ENCODE measurements at places on chromosomes 7 and 10.

DNA sequence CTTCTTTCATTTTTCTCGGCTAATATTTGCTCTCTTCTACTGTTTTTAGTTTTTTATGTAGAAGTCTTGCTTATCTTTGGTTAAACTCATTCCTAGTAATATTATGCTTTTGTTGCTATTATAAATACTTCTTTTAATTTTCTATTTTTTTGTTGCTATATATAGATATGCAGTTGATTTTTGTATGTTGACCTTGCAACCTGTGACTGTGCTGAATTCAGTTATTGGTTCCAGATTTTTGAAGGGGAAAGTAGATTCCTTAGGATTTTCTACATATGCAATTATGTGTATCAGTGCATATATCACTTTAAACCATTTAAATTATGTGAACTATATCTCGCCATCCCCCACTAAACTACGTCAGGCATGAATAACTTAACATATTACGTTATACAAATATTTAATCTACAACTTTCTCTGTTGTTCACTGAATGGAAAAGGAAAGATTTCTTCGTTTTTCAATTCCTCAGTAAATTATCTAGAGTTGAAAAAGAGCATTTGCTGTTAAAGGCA, 71.5 kb downstream of the IDE start:
- no peak for DNase-seq

DNA sequence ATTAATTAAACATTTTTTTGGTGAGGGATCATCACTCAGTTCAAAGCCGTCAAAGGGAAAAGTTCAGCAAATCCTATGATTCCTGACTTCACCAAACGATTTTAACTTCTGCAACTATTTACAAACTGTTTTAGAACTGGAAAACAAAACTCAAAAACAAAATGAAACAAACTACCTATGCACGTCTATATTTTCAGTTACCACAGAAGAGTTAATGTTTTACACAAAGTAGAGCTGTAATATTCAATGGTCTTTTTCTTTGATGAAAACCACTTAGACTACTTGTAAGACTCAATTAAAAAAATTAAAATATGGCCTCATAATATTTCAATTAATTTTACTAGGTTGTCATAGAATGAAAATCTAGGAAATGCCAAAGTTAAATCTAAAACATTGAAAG, 131.5 kb downstream of the ATE1 start:
- DNase-seq: no peak

DNA sequence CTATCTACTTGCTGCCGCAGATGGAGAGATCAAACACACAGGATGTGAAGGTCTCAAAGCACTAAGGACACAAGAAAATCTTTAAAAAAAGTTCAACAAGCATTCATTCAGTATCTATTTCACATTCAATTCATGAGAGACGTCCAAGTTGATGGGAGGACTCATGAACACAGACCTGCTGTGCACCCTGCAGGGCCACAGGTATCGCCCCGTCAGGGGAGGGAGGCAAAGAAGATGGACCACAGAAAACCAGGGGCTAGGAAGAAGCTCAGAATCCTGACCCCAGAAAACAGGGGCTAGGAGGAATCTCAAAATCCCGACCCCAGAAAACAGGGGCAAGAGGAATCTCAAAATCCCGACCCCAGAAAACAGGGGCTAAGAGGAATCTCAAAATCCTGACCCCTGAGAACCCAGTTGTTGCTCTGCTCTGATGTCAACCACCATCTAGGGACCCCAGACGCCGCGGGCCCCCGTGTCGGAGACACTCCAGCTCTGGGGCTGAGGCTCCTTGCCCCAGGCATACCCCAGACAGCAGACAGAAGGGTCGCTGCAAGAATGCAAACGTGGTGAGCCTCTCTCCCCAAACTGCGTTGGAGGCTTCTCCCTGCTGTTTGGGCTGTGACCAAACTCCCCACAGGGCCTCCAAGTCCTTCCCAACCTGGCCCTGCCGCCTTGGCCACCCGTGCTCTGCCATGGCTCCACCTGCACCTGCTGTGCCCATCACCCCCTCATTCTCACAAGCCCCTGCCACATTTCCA, 197.6 kb downstream of the DIP2C start:
- DNase-seq: no peak

- no peak for DNase-seq
These were observed 730.8 kb downstream of the PHTF2 start for GRCh38 chr7:78529392-78529791.

DNA sequence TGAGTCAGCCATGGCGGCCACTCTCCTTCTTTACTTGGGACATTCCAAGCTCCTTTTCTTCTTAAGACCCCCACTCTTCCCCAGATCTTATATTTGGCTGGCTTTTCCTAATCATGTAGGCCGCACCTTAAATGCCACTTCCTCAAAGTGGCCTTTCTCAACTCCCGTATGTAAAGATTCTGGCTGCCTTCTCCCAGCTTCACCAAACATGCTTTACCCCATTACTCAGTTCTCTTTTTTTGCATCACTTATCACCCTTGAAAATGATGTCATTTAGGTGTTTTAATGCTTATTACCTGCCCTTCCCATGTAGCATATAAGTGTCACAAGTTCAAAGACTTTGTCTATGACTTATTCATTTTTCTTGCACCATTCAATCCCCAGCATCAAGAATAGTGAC, 810.1 kb upstream of the CELF2 start:
- no peak for DNase-seq

DNA sequence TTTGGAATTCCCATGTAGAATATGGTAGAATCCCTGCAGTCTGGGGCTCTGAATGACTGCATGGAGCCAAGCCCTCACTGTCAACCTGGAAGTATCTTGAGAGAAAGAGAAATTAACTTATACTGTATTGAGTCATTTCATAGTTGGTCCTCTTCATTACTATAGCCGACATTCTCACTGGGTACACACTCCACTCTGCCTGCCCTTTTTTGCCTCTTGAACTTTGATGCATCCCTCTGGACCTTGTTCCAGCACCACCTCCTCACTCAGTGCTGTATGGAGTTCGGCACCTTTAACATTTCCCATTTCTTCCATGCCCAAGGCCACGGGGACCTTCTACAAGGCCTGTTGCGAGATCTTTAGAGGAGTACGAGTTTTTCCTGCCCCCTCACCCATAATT, 4.6 kb upstream of the ARHGAP22 start:
- DNase-seq: no peak

GRCh38 chr7:28815928-28816373, 142.2 kb downstream of the TRIL start:
- no peak for DNase-seq

- DNase-seq: no peak
These were observed 126.1 kb upstream of the EFCAB10 start for GRCh38 chr7:105707381-105707780.

DNA sequence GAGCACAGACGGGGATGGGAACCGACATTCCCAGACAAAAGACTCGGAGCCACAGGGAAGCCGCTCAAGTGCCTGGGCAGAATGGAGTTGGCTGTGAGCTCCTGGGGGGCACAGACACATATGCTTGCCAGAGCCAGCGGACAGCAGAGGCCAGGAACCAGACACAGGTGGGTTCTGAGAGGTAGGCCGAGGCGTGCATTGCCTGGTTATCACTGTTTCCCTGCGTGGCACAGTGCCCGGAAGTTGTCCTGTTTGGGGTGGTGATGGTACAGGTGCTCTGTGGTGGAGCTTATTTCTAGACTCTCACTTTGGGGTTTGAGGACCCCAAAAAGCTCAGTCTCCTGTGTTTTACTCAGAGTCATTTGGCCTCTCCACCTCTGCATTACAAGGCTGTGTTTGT, 2.5 kb downstream of the PALD1 start:
- no peak for DNase-seq

GRCh38 chr10:43091846-43092245, 15.0 kb downstream of the RET start:
- DNase-seq: no peak

DNA sequence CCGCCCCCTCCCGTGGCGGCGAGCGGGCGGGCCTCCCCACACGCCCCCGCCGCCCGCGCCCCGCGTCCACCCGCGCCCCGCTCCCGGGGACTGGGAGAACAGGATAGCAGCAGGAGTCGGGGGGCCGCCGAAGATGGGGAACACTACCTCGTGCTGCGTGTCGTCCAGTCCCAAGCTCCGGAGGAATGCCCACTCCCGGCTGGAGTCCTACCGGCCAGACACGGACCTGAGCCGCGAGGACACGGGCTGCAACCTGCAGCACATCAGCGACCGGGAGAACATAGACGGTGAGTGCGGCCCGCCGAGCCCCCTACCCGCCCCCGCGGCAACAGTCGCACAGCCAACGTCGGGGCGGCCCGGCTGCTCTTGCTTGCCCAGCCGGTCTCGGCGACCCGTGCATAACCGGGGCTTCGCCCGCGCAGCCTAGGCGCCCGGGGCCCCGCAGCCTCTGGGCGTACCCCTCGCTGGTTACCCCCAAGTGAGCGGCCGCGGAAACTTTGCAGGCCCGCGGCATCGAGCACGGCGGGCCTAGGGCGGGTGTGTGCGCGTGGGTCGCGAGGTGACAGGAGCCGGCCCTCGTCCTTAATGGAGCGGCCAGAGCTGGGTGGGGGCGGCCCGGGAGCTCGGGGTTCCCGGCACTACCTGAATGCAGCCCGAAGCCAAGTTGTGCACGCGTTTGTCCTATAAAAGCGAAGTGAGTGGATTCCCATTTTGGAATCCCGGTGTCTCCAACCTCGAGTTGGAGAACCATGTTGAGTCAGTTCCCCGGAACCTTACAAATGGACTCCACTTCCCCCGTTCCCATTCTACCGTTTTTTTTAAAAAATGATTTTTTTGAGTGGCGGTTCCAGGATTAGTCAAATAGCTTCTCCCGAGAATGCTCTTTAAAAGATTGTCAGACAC, 863 bp downstream of the CCNY start:
- peak; percentile 39 for DNase-seq

- no peak for DNase-seq
These were observed 315.3 kb downstream of the TYW1 start for GRCh38 chr7:67311901-67312300.

GRCh38 chr7:154767142-154767541, 235.8 kb downstream of the PAXIP1 start:
- DNase-seq: no peak

GRCh38 chr7:101205901-101206664, 5.2 kb upstream of the MOGAT3 start:
- no peak for DNase-seq

DNA sequence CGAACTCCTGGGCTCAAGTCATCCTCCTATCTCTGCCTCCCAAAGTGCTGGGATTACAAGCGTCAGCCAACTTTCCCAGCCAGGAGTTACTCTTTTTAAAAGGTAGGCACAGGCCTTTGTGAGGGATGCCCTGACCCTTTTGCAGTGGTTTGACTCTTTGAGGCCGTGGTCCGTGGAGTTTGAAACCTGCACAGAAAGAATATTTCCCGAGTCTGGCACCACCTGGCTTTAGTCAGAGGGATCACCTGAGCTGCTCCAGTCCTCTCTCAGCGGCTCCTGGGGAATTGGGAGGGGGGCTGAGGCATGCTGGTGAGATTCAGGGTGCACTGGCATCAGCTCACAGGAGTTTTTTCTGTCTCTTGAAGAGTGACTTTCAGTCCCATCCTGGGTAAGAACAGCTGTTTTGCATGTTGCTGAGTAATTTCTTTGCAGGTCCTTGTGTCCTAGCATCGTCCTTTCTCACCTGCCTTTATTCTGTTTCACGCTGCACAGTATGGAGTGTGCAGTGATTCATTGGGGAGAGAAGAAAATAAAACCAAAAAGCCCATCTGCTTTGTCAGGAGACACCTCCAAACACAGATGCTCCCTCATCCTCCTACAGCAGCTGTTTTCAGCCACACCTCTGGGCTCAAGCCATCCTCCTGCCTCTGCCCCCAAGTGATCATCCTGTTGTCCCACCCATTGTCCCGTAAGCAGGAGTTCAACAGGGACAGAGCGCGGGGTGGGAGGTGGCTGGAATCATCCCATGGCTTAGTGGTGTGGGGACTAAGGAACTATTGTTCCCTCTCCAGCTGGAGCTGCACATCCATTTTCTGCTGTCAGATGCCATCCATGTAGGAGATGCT, 284.7 kb downstream of the CAMK1D start:
- no peak for DNase-seq

DNA sequence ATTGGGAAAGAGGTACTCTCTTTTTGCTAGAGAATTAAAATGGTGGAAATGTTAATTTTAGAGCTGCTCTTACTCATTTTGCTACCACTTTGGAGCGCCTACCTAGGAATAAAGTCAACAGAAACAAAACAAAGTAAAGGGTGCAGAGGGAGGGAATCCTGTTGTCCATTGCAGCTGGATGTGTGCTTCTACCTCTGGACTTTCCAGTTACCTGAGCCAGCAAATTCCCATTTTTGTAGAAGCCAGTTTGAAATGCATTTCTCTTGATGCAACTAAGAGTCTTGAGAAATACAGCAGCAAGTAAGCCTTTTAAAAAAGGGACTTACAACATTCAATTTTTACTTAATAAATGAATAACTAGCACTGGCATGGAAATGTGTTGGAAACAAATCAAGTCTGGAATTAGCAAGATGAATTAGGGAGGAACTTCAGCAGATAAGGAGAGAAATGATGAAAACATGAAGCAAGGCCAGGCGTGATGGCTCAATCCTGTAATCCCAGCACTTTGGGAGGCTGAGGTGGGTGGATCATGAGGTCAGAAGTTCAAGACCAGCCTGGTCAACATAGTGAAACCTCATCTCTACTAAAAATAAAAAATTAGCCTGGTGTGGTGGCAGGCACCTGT, 113.5 kb upstream of the CTTNBP2 start:
- DNase-seq: no peak

DNA sequence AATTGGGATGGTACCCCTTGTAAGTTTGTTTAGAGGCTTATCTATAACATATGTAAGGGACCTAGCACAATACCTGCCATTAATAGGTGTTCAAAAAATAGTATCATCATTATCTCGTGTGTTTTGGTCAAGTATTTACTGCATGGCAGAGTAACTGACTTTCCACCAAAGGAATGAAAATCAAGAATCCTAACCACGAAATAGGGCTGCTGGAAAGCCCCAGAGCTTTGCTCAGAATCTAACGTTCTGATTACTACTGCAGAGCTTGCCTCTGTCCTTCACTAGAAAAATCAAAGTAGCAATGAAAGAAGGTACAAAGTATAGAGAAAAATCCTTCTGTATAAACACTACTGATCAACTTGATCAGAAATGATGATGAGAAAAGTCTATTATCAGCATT, 34.9 kb downstream of the DCLRE1C start:
- DNase-seq: no peak

DNA sequence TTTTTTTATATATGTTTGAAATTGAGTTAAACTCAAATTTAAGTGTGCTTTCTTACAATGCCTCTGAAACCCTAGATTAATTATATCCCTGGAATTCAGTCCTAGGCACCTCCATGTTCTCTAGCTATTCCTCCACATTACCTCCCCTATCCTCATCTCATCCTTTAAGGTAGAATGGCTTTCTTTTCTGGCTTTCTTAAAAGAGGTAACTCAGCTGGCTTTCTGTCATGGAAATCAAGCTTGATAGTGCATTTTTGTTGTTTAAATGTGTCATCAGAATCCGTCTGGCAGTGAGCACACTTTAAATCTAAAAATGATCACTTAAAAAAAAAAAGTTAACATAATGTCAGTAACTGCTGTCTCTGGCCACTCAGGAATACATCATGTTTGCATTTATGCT, 42.2 kb downstream of the AHR start:
- DNase-seq: no peak

GRCh38 chr10:20085115-20085514, 268.9 kb downstream of the PLXDC2 start:
- DNase-seq: no peak
